ENCODE measurements at places on chromosomes 13 and 19.

GRCh38 chr13:28128030-28128429 lies 10.3 kb upstream of the PAN3 start:
- no peak for DNase-seq

- DNase-seq: no peak
Measured at GRCh38 chr13:99332456-99332855, 25.3 kb upstream of the GPR183 start.

- DNase-seq: no peak
Measured at GRCh38 chr19:45920458-45920857, 5.9 kb upstream of the NANOS2 start.

GRCh38 chr13:97174638-97175037 lies 47.5 kb upstream of the MBNL2 start:
- DNase-seq: no peak

DNA sequence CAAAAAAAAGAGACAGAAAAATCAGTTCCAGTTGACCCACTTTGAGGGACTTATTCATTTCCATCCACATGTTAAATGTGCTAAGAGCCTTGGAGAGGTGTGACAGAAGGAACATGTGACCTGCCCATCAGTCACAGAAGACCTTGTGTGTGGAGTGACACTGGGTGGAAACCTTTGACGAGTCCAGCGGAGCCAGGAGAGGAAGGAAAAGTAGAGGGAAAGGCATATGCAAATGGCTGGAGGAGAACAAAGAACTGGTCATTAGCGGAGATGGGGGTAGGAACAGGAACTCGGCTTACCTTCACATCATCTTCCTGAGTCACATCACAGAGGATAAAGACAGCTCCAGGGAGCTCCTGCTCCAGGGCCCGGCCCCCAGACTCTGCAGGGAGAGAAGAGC lies 2.3 kb downstream of the HSD17B14 start:
- no peak for DNase-seq

GRCh38 chr19:4059453-4059871 lies 7.2 kb downstream of the ZBTB7A start:
- DNase-seq: no peak

DNA sequence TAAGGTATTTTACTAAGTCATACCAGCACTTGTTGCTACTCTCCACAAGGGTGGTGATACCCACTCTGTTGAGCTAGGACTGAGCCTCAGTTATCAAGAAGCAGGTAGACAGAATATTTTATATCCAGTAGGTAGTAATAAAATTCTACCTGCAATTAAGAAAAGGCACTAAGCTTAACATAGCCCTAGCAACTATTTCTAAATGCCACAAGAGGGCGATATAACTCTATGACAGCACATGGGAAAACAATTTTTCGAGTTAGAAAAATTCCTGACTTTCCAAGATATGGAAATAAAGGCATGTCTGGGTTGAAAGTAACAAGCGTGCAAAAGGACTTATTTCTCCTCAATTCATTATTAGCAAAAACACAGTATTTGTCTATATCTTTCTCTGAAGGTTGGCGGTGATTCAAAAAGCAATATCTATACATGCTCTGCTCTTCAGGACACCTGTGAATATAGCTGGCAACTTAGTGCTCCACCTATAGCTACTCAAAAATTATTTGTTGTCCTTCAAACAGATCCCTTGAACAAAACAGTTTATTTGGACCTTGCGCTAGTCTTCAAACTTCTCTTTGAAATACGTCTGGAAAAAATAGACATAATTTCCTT lies 14.7 kb downstream of the CCDC169 start:
- DNase-seq: peak; percentile 43

DNA sequence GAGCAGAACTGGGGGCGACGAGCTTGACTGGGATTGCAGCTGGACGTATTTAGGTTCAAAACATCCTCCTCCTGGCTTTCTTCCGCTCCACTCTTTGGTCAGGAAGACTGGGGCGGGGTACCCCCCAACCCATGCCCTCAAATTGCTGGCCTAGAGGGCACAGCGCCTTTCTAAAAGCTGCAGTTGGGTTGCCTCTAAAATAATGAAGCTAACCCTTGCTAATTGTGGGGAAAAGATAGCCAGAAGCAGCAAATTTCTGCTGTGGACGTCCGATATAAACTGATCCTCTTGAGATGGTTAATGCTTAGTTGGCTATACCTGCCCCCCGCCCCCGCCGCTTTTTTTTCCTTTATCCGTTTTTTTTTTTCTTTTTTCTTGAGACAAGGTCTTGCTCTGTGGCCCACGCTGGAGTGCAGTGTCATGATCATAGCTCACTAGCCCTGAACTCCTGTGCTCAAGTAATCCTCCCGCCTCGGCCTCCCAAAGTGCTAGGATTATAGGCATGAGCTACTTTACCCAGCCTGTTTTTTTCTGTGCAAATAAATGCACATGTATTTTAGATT lies 754 bp upstream of the CHERP start:
- DNase-seq: peak; percentile 55

- DNase-seq: peak; percentile 20
Measured at GRCh38 chr13:44045180-44045562, 165.5 kb downstream of the LACC1 start.

GRCh38 chr13:51916051-51916818 lies 54.5 kb downstream of the CCDC70 start:
- no peak for DNase-seq

GRCh38 chr19:51660975-51661600 lies 14.5 kb upstream of the SIGLEC14 start:
- DNase-seq: peak; percentile 84

GRCh38 chr19:56137405-56137804 lies 3.7 kb upstream of the ZNF444 start:
- no peak for DNase-seq

Measured in midbrain (tissue), 1 donor.